ENCODE measurements at places on chromosomes 16 and 17.

GRCh38 chr17:15403276-15403939 lies 62.0 kb upstream of the TEKT3 start:
- DNase-seq = no peak

DNA sequence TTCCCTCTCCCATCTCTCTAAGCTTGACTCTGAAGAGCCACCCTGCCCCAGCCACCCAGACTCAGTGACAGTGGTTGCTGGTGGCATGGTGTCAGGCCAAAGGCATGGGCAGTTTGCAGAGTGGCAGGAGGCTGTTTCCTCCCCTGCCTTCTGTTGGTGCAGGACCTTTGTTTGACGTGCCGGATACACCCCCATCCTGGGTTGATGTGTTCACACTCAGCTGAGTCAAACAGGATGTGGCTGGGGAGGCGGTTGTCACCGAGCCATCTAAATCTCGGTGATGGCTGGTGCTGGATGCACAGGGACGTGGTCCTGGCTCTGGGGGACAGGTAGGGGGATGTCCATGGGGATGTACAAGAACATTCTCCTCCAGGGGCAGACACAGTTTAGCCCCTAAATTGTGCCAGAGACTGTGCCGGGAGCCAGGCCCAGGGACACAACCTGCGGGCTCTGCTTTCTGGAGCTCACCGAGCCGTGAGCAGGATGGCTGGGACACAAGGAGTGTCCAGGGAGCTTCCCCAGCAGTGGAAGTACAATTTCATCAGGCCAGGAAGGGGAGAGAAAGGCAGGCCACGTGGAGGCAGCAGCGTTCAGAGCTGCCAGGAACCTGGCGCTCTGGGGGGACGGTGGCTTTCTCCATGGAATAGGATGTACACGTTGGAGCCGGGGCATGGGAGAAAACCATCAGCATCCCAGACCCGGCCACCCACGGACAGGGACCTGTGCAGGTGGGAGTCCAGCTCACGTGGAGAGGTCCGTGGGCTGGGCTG lies 264.2 kb downstream of the SEC14L1 start:
- DNase-seq = peak; percentile 96

DNA sequence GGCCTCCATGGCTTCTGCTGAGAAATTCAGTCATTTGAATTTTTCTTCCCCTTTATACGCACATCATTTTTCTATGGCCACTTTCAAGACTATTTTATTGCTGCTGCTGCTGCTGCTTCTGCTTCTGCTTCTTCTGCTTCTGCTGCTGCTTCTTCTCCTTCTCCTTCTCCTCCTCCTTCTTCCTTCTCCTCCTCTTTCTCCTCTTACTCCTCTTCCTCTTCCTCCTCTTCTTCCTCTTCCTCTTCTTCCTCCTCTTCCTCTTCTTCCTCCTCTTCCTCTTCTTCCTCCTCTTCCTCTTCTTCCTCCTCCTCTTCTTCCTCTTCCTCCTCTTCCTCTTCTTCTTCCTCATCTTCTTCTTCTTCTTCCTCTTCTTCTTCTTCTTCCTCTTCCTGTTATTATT lies 22.4 kb downstream of the CPD start:
- no peak for DNase-seq

DNA sequence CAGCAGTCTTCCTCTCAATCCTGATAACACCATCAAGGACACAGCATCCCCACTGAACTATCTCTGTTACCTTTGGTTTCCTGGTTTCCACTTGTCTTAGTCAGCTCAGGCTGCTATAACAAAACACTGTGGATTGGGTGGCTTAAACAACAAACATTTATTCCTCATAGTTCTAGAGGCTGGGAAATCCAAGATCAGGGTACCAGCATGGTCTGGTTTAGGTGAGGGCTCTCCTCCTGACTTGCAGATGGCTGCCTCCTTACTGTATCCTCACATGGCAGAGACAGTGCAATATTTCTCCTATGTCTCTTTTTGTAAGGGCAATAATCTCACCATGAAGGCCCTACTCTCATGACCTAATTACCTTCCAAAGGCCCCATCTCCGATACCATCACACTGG lies 103.2 kb upstream of the AXIN2 start:
- DNase-seq = no peak

- DNase-seq = no peak
Measured at GRCh38 chr17:78576389-78577112, 645 bp downstream of the DNAH17 start.

DNA sequence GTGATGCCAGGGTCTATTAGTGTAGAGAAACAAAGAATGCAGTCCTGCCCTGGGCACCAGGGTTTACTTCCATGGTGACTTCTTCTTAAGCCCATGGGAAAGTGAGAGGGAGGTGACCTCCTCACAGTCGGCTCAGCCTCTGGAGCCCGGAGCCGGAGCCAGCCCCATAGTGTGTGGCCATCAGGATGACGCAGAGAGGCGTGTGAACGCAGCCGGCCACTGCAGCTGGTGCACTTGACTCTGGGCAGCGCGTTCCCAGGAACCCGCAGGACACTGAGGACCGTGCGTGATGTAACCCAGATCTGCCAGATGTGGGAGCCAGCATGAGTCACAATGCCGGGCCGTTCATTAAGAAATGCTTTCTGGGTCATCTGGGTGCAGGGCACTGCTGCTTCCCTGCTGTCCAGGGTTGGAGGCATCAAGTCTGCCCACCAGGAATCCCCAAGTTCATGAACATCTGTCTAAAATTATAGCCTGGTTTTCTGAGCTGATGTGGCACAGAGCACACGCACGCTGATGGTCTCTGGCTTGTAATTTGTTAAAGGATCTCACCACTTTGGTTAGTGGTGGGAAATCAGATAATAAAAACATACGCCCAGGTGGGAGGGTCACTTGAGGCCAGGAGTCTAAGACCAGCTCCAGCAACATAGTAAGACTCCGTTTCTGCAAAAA lies 114.1 kb downstream of the PITPNC1 start:
- DNase-seq = no peak

GRCh38 chr16:59397638-59398037 lies 663.5 kb upstream of the GOT2 start:
- no peak for DNase-seq

DNA sequence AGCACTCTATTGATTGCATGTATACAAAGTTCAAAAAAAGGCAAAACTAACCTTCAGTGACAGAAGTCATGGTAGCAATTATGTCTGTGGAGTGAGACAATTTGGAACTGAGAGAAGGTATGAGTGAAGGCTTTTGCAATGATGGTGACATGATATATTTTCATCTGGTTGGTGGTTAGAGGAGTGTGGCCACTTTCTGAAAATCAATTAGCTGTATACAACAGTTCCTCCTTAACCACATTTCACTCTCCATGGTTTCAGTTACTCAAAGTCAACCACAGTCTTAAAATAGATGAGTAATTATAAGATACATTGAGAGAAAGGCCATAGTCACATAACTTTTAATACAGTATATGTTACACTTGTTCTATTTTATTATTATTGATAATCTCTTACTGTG lies 26.2 kb downstream of the ADAMTS18 start:
- DNase-seq = no peak

DNA sequence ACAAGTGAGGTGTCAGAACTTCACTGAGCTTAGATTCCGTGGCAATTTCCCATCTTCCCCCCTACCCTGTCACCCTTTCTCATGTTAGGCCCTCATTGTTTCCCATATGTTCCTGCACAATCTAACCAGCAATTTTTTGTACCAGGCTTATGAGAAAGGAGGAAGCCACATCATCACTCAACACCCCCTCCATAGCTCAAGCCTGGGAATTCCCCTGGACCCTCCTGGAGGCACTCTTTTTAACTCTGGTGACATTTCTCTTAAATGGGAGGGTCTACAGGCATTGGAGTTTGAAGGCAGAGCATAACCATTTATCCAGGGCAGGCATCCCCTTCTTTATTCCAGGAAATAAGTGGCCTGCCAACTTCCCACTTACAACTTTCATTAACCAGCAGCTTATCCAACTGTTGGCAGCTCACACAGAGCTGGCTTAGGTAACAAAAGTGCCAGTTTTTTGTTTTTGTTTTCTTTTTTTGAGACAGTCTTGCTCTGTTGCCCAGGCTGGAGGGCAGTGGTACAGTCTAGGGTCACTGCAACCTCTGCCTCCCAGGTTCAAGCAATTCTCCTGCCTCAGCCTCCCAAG lies 10.4 kb upstream of the GLG1 start:
- no peak for DNase-seq

DNA sequence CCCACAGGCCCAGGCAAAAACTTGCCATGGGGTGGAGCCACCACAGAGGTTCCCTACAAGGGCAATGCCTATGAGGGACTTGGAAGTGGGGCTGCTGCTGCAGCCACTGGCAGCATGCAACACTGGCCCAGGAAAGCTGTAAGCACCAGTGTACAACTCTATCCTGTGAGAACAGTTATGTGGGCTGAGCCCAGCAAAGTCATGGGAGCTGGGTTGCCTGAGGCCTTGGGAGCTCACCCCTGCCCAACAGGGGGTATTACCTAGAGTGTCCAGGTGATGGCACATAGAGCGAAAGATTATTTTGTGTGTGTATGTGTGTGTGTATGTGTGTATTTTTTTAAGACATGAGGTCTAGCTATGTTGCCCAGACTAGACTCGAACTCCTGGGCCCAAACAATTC lies 57.0 kb downstream of the TANC2 start:
- no peak for DNase-seq

DNA sequence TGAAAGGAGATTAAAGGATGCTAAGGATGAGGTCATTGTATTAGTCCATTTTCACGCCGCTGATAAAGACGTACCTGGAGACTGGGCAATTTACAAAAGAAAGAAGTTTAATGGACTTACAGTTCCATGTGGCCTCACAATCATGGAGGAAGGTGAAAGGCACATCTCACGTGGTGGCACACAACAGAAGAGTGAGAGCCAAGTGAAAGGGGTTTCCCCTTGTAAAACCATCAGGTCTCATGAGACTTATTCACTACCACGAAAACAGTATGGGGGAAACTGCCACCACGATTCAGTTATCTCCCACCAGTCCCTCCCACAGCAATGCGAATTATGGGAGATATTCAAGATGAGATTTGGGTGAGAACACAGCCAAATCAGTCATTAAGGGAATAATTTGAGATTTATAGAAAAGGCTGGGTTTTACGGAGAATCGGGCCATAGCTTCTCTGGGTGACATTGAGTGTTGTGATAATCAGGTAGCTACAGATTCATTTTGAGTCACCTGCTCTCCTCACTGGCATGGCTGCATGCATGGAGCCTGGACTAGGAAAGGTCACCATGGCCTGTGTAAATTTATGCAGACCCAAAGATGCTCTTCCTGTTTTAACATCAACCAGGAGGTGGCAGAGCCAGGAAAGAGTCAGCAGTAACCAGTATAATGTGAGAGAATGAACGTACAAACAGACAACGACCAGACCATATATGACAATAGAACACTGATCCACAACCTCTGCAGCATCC lies 40.5 kb upstream of the DYNLRB2 start:
- no peak for DNase-seq
